Heart right ventricle (tissue), 16 donors: ENCODE measurements at places on chromosomes 12 and 14.
A peak's percentile ranks its signal among the peaks of the same experiment; 100 is the strongest.

GRCh38 chr12:99957866-99958466 lies 26.8 kb downstream of the ANKS1B start:
- DNase-seq, result no peak

GRCh38 chr12:54879150-54879549 lies 24.8 kb downstream of the MUCL1 start:
- no peak for DNase-seq

- no peak for DNase-seq
Measured at GRCh38 chr12:53383258-53383657, 3.3 kb downstream of the SP1 start.

- DNase-seq, result no peak
Measured at GRCh38 chr12:51598156-51598555, 7.1 kb downstream of the SCN8A start.

GRCh38 chr14:77544571-77544970 lies 46.0 kb upstream of the ISM2 start:
- no peak for DNase-seq

DNA sequence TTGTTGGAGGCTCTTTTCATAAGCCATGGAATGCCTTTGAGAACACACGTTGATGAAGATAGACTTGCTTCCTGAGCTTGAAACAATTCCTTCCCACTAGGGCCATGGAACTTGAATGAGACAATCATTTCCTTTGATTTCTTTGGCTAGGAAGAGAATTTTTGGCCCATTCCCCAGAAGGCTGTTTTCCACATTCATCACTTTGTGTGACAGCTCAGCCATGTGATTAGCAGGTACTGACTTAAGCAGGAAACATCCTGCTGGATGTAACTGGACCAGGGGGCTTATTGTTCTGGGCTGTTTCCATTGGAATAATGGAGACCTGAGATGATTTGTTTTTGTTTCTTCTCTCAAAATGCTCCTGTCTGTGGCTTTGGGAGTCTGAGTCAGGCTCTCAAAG lies 469.8 kb upstream of the SEL1L start:
- no peak for DNase-seq

DNA sequence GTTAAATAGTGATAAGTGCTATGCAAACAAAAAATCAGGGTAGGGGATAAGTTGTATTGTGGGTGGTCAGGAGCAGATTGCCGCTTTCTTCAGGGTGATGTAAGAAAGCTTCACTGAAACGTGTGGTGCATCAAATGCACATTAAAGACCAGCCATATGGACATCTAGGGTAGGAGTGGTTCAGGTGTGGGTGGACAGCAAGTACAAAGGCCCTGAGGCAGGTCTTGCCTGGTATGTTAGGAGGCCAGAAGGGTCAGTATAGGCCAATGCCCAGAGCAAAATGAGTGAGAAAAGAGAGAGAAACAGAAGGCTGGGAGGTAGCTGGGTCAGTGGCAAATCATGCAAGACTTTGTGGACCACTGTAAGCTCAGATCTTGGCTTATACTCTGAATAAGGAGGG lies 25.6 kb upstream of the CISTR start:
- DNase-seq, result no peak

GRCh38 chr14:100674897-100675619 lies 51.6 kb upstream of the DLK1 start:
- DNase-seq, result no peak

DNA sequence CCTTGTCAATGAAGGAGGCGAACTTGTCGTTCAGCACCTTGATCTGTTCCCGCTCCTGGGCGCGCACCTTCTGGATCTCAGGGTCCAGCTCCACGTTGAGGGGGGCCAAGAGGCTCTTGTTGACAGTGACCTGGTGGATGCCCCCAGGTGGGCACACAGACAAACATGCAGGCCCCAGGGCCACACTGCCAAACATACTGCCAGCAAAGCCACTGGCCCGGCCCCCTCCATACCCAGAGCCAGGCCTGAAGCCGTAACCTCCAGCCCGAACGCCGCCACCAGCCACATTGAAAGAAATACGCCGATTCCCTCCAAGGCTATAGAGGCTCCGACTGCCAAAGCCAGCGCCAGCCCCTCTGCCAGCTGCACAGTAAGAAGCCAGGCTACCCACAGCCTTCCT lies 337 bp downstream of the KRT74 start:
- no peak for DNase-seq

DNA sequence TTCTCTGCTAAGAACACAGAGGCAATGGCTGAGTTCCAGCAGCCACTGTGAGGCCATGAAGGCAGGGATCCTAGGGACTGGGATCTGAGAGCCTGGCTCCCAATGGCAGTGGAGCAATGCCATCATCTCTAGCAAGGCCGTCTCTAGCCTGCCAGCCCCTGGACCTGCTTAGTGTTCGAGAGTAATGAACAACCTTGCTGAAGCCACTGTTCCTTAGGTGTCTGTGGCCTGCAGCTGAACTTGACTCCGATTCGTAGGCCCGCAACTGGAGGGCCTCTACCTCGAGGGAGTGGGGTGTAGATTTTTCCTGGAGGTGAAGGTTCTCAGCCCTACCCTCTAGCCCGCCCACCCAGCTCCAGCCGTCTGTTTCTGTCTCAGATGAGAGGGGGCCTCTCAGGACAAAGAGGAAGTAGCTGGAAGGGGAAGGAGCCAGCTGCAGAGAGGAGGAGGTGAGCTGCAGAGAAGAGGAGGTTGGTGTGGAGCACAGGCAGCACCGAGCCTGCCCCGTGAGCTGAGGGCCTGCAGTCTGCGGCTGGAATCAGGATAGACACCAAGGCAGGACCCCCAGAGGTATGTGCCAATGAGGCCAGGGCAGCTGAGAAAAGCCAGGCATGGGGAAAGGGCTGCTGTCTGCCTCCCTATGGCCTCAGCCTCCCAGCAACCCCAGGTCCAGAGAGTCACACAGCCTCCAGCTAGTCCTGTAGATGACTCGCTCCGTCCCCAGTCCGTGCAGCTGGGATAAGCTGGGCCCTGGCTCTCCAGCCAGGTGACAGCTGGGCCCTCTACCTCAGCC lies at the start of gene PLD4:
PLD4 (plus strand) TSS at position 459 of the 793 bp plus-strand sequence. CDS start 2,262 bp downstream, outside the sequence.
- DNase-seq, result no peak

DNA sequence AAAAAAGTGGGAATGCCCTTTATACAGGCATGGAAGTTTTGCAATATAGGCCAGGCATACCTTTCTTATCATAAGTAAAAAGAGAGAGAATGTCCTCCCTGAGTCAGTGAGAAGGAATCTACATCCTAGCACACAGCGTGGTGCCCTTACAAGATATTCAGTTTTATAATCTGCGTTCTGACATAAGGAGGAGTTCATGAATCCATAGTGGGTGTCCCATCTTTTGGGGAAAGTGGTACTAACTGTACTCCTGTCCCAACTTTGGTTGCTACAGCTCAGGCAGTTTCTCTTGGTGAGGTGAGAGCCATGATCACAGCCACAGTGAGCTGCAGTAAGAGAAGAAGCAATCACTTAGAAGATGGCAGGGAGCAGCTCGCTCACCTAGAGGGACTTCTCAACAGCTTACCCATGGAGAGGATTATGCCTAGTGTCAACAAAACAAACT lies 332.9 kb downstream of the BCAT1 start:
- DNase-seq, result no peak

GRCh38 chr14:93137864-93138263 lies 22.1 kb upstream of the ITPK1 start:
- DNase-seq, result peak; percentile 63

DNA sequence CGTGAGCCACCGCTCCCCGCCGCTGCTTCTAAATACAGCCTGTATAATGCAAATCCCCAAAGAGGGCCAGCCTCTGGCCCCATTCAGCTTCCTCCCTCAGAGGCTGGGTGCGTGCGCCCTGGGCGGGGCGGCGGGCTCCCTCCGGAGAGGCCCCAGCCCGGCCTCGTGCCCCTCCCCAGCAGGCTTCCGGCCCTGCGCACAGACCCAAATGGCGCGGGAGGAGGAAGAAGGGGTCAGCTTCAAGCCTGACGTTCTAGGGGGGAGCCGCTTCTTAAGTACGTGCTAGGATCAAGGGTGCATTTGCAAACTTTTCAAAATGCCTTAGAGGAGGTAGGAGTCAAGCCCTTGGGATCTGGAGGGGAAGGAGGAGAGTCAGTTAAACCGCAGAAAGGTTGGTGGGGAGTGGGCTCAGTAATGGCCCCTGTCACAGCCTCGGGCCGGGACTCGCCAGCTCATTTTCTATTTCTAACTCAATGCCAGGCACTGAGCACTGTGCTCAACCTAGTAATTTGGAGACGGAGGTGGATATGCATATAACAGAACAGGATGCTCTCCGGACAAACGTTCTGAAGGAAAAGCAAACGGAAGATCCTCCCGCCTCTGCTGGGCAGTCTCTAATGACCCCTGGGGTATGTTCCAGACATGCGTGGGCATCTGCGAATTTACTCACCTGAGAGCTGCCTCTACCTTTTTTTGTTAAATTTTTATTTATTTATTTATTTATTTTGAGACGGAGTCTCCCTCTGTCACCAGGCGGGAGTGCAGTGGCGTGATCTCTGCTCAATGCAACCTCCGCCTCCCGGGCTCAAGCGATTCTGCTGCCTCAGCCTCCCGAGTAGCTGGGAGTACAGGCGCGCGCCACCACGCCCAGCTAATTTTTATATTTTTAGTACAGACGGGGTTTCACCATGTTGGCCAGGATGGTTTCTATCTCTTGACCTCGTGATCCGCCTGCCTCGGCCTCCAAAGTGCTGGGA lies 32.3 kb downstream of the NINJ2 start:
- DNase-seq, result peak; percentile 76

GRCh38 chr12:131694116-131694838 lies 16.6 kb upstream of the SFSWAP start:
- no peak for DNase-seq

GRCh38 chr14:92596331-92596907 lies 82.8 kb downstream of the RIN3 start:
- no peak for DNase-seq

- DNase-seq, result peak; percentile 51
Measured at GRCh38 chr14:100239211-100239839, 381 bp downstream of the YY1 start.

DNA sequence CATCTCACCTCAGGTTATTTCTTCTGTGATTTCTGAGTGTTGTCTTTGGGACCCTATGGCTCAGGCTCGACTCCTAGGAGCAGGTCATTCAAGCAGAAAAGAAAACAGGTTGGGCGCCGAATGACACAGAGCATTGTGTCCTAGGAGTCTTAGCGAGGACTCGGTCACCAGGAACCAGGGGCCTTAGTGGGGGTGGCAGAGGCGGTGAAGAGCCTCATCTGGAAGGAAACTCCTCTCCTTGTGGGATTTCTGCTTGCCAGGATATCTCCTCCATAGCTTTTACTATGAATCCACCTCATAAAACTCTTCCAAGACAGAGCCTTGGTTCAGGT lies 630 bp downstream of the PLEKHH1 start:
- no peak for DNase-seq

DNA sequence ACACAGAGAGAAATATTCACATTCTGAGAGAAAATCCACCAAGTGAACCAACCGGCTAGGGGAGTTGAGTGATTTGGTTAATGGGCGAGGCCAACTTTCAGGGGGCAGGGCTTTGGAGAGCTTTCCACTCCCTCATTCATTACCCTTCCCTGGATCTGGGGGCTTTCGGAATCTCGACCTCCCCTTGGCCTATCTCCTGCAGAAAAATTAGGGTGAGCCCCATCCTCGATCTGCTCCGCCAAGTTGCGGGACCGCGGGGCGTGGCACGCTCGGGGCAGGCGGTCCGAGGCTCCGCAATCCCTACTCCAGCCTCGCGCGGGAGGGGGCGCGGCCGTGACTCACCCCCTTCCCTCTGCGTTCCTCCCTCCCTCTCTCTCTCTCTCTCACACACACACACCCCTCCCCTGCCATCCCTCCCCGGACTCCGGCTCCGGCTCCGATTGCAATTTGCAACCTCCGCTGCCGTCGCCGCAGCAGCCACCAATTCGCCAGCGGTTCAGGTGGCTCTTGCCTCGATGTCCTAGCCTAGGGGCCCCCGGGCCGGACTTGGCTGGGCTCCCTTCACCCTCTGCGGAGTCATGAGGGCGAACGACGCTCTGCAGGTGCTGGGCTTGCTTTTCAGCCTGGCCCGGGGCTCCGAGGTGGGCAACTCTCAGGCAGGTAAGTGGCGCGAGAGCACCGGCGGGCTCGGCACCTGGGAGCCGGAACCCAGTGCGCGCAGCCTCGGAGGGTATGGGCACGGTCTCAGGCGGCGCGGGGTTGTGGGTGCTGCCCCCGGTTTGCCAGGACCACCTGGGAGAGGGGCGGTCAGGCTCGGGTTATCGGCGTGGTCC lies at the start of gene ERBB3:
ERBB3 (plus strand) TSS at position 443 of the 833 bp plus-strand sequence; CDS start at position 579, 136 bp downstream.
- peak; percentile 57 for DNase-seq

DNA sequence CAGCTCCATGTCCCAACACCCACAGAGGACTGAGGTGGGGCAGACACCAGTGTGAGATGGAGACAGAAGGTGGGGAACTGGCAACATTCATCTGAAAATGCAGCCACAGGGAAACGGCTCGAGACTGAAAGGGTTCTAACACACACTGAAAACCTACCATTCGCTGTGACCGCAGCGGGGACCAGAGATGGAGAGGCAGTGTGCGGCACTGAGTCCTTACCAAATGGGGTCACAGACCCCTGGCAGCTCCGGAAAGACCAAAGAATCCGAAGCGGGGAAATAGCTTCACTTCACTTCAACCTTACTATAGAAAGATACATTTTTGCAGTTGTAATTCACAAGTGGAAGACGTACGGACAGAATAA lies 9.6 kb downstream of the BAG5 start:
- DNase-seq, result no peak

GRCh38 chr12:126588586-126589249 lies 1523.5 kb downstream of the AACS start:
- no peak for DNase-seq

DNA sequence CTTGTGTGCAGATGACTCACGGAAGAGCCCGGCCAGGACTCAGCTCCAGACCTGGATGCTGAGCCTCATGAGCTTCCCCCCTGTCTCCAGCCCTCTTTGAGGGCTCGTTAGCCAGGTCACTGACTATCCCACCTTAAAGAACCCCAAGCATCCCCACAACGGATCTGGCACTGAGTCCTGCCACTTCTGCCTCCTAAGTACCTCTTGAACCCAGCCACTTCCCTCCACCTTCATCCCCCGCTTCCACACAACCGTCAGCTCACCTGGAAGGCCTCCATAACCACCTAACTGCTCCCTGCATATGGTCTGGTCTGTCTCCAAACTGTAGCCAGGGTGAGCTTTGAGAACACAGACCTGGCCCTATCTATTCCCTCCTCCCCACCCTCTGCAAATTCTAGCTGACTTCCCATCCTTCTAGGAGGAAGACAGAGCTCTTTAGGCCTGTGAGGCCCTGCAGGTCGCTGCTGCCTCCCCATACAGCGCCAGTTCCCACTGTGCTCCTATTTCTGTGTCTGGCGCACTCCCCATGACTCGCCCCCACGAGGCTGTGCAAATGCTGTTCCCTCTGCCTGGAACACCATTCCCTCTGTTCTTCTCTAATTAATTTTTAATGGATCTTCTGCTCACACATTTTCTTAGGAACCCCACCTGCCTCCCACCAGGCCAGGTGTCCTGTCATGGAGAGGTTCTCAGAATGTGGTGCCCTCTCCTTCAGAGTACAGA lies 2.9 kb upstream of the HSP90AA1 start:
- no peak for DNase-seq

DNA sequence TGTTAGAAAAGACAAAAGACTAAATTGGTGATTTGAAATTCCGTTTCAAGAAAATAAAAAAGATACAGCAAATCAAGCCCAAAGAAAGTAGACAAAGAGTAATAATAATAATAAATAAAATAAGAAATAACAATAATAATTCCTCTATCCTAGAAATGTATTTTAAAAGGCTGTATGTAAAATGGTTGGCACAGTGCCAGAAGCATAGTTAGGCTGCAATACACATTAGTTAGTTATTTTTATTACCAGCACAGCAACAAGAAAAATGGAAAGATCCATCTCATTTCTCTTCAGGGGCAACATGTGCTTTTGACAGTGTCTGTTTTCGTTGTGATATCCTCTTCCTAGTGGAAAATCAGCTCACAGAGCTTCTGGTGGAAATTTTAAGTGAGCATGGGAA lies 174.1 kb upstream of the TMTC1 start:
- DNase-seq, result no peak

GRCh38 chr14:104650057-104650980 lies 39.1 kb upstream of the INF2 start:
- peak; percentile 62 for DNase-seq
